Kasumi-1 (cell line): ENCODE measurements at places on chromosomes 2 and 18.

- DNase-seq = no peak
These were observed 41.6 kb upstream of the GPR39 start for GRCh38 chr2:132374961-132375360.

- no peak for DNase-seq
These were observed 235.0 kb downstream of the GULP1 start for GRCh38 chr2:188526701-188527100.

- no peak for DNase-seq
These were observed 166.2 kb downstream of the CDCA7 start for GRCh38 chr2:173520918-173521317.

DNA sequence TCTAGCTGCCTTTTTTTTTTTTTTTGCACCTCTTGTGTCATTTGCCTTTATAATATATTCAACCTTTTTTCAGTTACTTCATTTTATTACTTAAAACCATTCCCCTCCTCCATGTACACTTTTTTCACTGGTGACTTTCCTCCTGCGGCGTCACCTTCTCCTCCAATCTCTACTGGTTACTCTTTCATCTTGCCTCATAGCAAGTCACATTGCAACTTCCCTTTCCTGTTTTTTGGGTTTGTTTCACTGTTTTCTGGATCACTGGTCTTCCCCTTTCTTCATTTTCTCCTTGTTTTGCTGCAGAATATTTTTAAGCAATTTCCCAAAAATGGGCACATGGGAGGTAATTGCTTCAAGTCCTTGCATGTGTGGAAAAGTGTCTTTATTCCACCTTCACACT lies 37.7 kb upstream of the GPR155 start:
- no peak for DNase-seq

DNA sequence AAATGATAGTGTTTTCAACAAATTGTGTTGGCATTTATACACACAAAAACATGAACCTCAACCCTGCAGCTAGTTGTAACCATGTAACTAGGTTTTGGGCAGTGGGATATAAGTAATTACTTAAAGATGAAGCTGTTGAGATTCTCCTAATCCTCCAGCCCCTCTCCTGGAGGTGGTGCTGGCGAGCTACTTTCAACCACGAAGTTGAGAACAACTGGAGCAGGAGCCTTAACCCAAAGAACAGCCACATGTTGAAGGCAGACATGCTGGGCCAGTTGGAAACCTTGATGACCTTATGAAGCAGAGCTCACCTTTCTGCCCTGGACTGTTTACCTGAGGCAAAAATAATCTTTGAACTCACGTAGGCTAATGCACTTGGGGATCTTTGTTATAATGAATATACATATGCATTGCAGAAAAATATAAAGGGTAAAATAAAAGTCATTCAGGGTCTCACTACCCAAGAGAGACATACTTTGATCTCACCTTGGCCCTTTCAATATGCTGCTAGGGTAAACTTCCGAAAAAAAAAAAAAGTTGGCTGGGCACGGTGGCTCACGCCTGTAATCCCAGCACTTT lies 89.6 kb upstream of the NPAS2 start:
- DNase-seq = peak; percentile 68

DNA sequence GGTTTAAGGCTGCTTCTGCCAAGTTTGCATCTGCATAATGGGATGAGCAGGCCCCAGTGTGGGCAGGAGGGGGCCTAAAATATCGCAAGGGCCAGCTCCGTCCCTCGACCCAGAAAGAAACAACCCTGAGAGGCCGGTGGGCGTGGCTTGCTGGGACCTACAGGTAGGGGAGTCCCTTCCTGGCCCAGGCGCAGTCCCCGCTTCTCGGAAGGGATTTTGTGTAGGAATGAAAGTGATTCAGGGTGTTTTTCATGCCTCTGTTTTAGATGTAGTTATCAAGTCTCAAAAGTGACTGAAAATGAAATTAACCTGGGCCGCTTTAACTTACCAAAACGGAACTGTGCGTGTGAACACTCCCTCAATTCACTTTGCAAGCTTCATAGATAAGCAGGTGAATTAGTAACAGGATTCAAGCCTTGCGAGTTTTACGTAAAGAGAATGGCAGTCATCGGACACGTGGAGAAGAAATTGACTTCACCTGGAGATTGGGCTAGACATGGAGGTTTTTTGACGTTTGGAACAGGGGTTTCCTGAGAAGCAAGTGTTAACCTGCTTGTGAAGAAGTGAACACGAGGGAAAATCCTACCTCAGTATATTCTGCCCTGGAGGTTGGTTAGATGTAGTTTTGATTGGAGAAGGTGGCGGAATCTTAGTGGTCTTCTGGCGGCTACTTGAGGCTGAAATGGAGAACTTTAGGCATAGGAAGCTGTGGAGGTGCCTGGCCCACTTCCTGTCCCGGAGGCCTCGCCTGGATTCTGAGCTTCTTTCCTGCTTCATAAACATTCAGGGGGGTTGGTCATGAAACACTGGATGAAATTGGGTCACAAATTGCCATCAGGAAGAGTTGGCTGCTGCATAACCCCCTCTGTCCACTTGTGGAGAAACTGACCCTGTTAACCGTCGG lies 1.7 kb downstream of the NCK2 start:
- peak; percentile 65 for DNase-seq

- no peak for DNase-seq
These were observed 472.4 kb upstream of the SALL3 start for GRCh38 chr18:78507217-78507616.

GRCh38 chr2:98936353-98937351 lies 627 bp upstream of the CRACDL start:
- peak; percentile 5 for DNase-seq

- no peak for DNase-seq
These were observed 11.9 kb upstream of the PRSS56 start for GRCh38 chr2:232508251-232508650.

GRCh38 chr2:48406116-48406515 lies 123.8 kb upstream of the STON1 start:
- peak; percentile 20 for DNase-seq

DNA sequence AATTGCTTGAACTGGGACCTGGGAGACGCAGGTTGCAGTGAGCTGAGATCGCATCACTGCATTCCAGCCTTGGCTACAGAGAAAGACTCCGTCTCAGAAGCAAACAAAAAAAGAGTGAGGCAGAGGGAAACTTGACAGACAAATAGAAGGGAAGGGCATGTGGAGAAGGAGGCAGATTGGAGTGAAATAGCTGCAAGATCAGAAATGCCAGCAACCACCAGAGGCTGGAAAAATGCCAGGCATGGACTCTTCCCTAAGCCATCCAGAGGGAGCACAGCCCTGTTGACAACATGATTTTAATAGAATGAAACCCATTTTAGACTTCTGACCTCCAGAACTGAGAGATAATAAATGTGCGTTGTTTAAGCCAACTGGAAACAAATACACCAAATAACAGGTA lies 447.2 kb upstream of the SPHKAP start:
- DNase-seq = no peak

GRCh38 chr18:58362027-58362575 lies 266.8 kb downstream of the ALPK2 start:
- DNase-seq = no peak

GRCh38 chr2:65916785-65917295 lies 484.4 kb upstream of the SPRED2 start:
- DNase-seq = no peak
